GOT3 (cell line): ENCODE measurements at places on chromosomes 16 and 17.

DNA sequence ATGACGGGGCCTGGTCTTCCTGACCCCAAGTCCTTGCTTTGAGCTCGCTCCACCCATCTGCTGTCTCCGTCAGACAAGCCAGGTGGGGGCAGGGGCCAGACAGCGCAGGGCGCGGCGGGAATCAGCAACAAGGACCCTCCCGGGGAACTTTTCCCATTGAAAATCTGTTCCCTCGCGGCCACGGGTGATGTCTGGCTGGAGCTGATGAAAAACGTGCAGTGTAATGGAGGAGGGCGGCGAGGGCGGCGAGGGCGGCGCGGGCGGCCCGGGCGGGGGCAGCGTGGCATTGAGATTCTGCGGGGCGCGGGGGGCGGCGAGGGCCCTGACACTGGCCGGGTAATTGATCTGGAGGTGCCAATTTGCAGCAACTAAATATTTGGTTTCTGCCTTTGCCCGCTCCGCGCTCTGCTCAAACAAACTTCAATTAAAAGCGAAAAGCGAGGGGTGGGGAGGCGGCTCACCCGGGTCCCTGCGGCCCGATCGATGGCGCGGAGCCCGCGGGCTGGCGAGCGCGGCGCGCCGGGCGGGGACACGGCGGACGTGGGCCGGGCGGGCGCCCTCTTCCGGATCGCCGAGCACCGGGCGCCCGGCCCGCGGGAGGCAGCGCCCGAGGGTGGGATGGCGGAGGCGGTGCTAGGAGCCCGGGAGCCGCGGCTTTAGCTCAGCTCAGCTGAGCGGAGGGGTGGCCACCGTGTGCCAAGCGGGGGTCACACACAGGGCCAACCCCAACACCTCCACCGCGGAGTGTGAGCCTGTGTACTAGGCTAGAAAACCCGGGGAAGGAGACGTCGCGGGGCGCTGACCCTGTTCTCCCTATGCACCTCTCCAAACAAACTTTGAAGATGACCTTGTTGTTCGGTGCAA is 32.4 kb downstream of the DCAKD start:
- DNase-seq, result no peak

GRCh38 chr17:78785663-78786057 is 3.6 kb upstream of the CYTH1 start:
- no peak for DNase-seq

GRCh38 chr16:15598648-15599190 is 44.2 kb downstream of the MARF1 start:
- no peak for DNase-seq

DNA sequence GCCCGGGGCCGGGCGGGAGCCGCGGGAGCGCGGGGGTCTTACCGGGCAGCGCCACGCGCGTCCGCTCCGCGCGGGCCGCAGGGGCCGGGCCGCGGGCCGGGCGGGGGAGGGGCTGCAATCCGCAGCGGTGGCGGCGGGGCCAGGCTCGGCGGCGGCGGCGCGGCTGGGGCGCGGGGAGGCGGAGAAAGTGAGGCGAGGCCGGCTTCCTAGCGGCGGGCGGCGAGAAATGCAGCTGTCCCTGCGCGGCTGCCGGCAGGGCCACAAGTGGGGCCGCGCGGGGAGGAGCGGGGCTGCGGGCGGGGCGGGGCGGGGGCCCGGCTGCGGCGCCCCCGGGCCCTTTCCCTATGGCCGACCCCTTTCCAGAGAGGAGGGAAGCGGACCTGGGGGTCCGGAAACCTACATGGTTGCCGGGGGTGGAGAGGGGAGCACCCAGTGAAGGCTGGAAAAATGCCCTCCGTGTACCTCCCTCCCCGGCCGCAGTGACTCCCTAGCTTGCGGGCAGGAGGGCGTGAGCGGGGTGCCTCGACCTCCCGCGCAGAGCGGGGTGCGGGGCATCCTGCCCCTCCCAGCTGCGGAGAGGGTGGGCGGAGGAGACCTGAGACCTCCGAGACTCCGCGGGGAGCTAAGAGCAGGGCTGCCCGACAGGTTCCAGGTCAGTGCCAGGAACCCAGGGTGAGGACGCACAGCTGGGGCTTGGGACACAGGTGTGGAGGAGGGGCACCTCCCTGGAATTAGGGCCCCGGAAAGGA is at the start of gene CUEDC1:
Gene CUEDC1 (minus strand): TSS at position 230 of the 749 bp plus-strand sequence. CDS start 69,848 bp downstream, outside the sequence.
- peak; percentile 21 for DNase-seq

GRCh38 chr16:89187032-89187769 is 13.1 kb downstream of the SLC22A31 start:
- DNase-seq, result no peak

DNA sequence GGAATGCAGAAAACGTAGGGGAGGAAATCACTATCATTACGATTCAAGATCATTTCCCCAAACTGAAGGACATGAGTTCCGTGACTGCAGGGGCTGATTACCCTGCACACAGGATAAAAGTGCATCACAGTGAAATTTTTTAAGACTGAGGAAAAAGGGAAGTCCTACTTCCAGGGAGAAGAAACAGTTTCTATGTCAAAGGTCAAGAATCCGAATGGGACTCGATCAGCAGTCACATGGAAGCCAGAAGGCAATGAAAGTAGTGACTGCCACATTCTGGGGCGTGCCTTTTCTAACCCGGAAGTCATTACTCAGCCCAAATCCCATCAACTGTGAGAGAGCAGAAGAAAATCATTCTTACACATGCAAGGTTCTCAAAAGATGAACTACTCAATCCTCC is 12.1 kb downstream of the ZZEF1 start:
- no peak for DNase-seq

- DNase-seq, result no peak
These were observed 113.9 kb downstream of the LITAF start for GRCh38 chr16:11472851-11473250.

GRCh38 chr17:64232466-64233262 is 30.4 kb downstream of the TEX2 start:
- DNase-seq, result no peak

DNA sequence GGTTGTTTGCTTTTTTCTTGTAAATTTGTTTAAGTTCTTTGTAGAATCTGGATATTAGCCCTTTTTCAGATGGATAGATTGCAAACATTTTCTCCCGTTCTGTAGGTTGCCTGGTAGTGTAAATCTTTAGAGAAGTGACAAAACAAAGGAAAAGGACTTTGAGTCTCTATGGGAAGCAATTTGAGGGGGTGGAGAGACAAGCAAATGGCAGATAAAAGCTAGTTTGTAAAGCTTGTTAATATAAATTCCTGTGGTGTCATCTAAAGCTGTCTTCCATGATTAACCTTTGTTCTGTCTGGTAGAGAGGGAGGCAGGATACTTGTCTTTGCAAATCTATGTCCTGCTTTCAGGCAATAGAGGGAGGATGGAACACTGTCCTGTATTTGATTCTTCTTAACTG is 40.6 kb upstream of the CACNG4 start:
- DNase-seq, result no peak

- no peak for DNase-seq
These were observed 94.1 kb downstream of the SLC39A11 start for GRCh38 chr17:72998343-72998742.

DNA sequence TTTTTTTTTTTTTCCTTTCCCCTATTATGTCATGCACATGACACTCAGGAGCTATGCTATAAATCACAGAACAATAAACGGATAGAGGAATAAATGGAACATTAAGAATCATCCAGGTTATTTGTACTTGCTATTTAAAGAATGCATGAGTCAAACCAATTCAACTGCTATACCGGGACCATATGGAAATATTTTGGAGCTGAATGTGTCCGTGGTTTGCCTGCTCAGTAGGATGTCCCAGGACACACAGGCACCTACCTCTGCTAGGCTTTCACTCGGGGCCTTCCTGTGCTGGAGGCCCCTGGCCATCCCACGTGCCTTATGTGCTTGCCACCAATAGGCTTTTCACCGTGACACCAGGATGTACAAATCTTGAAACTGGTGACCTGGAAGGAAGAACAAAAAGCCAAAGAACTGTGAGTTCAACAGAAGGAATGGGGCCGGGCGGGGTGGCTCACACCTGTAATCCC is 15.3 kb upstream of the SEC14L1 start:
- no peak for DNase-seq

- no peak for DNase-seq
These were observed 500.0 kb upstream of the SALL1 start for GRCh38 chr16:51651061-51651466.

DNA sequence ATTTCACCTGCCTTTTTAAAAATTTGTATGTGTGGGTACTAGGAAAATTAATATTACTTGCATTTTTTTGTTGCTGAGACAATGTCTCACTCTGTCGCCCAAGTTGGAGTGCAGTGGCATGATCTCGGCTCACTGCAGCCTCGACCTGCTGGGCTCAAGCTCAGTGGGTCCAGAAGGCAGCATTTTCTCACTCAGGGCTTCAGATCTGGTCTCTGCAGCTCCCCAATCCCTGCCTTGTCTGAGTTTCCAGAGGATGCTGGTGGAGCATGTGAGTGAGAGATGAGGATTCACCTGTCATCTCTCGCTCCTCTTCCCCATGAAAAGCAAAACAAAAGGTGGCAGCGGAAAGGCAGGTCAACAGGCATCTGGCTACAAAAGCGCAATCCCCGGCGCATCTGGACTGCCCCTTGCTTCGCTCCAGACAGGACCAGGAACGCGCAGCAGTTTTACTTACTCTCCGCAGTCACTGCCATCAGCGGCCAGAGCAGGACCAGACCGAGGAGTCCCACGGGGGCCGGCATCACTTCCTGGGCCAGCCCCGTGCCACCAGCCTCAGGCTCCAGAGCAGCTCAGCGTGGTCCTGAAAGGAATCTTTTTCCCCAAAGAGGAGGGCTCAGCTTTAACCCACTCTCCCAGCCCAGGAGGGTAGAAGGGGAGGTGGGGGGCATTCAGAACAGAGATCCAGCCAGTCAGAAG is 59.9 kb downstream of the LITAF start:
- DNase-seq, result no peak

DNA sequence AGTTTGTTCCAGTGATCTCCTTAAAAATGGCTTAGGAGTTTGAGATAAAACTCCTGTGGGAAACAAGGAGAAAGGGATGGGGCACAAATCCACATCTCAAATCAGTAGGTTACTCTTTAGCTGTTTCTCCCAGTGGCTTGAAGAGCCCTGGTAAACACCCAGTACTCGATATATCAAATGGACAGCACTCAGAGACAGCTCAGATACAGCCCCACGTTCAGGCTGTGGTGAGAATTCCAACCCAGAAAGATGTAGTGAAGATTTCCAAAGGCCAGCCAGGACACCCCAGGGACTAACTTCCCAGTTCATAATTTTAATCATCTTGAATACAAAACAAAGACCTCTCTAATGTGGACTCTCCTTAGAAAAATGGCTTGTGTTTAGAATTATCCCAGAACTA is 6.4 kb upstream of the VEZF1 start:
- DNase-seq, result no peak

GRCh38 chr17:76515274-76515949 is 14.2 kb upstream of the RHBDF2 start:
- peak; percentile 59 for DNase-seq

DNA sequence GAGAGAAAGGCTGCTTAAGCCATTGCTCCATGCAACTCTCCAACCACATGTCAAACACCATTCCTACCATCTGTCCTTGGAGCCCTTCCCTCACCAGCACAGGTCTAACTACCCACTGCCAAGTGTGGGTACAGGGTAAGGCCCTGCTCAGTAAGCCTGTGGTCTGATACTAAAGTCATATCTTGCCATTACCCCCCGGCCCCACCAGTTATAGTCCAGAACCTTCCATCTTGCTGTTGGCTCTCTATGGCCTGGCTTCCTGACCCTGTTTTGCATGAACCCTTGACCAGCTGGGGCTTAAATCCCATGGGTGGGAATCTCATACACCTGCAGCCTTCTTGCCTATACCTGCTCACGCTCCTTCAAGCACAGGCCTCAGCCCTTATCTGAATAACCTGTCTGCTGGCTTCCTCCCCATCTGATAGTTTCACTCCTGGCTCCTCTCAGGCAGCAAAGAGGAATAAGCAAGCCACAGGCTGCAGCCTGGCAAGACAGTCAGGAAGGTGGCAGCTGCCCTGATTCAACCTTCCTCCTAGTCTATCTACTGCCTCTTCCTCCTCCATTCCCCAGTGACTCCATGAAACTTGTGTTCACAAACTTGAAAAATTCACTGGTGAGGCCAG is 64.1 kb downstream of the ZFHX3 start:
- no peak for DNase-seq

DNA sequence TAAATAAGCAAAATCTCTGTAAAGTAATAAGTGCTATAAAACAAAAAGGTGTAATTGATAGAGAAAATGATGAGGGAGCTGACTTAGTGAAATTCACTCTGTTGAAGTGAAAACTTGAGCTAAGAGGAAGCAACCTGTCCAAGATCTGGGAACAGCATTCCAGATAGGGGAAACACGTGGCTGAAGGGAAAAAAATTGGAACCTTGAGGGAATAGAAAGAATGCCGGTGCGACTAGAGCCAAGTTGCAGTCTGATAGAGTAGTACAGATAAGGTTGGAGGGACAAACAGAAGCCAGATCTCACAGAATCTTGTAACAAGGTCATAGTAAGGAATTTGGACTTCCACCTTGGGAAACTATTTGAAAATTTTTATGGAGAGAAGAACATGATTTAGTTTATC is 623 bp upstream of the DDX52 start:
- DNase-seq, result no peak

GRCh38 chr16:84738255-84739038 is 38.6 kb downstream of the USP10 start:
- DNase-seq, result no peak

DNA sequence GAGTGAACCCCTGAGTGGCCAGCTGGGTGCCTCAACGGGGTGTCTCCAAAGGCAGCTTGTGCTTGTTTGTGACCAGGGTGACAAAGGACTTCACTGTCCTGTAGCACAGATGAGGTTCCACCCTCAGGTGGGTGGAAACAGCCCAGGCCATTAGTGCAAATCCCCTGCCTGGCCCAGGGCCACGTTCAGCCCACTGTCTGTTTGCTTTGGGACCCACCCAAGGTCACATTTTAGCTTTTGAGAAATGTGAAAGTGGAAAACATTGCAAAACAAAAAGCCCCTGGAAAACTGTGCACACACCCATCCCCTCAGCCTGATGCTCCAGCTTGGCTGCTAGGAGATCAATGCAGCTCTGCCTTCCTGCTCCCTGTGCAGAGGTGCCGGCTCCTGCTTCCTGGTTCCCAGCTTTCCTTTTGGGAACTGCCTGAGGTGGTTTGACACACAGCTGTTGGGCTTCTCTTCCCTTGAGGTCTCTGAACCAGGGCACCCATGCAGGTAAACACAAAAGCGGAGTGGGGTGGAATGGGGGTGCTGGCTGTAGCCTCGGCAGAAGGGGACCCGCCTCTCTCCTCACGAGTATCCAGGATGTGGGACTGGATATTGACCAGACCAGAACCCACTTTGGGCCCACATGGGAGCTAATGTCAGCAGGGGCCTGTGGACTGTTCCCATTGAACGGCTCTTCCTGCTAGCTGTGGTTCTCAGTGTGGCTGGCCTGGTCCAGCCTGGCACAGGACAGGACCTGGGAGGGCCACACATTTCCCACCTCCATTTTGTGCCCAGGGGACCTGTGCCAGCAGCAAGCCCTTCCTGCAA is 7.9 kb upstream of the SPHK1 start:
- DNase-seq, result no peak
